ENCODE measurements at places on chromosomes 3 and 15.
A peak's percentile ranks its signal among the peaks of the same experiment; 100 is the strongest.

DNA sequence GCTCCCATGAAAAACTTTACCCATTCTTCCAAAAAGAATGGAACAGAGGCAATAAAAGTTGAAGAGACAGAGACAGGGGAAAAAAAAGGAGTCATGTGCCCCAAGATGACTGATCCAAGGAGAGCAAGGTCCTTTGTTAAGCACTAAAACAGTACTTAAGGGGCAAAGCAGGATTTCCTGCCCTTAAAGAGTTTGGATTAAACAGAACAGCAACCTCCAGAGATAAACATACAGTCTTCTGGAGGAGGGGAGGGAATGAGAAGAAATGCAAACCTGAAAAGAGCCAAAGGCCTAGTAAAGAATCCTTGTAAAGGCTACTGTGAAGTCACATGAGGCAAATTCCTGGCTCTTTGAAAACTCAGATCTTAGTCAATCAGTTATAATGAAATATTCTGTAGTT lies 38.2 kb downstream of the SHQ1 start:
- DNase-seq, result no peak

DNA sequence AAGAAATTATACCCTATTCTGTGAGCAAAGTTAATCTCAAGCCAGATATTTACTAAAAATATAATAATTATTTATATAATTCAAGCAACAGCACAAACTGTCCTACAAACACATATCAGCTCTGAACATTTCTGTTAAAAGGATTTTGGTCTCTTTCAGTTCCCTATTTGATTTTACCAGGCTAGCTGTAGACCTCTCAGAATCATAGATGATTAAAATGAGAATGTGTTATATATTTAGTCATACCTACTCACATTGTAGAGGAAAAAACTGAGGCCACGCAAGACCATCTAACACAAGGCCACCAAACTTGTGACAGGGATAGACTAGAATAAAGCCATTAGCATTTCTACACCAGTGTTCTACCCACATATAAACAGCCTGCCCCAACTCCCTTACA lies 28.5 kb downstream of the ACKR4 start:
- DNase-seq, result no peak

- DNase-seq, result no peak
These were observed 6.6 kb upstream of the SELENOS start for GRCh38 chr15:101283931-101284330.

- no peak for DNase-seq
These were observed 88.7 kb upstream of the BCL6 start for GRCh38 chr3:187833799-187834578.

DNA sequence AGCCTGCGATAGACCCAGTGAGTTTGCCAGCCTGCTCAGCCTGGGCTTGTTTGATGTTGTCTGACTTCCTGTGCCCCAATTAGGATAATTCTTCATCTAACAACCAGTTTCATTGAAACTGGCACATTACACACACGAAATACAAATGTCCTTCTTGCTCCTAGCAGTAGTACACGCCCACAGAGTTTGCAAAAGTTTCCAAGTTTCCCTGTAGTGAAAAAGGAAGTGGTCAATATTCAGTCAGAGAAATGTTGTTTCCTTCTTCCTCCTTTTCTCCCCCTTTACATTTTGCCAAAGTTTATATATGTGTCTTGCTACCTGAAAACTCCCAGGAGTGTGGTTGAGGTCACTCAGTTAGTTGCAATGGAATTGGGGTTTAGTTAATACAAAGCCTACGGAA lies 58.4 kb upstream of the LRTM1 start:
- DNase-seq, result no peak

DNA sequence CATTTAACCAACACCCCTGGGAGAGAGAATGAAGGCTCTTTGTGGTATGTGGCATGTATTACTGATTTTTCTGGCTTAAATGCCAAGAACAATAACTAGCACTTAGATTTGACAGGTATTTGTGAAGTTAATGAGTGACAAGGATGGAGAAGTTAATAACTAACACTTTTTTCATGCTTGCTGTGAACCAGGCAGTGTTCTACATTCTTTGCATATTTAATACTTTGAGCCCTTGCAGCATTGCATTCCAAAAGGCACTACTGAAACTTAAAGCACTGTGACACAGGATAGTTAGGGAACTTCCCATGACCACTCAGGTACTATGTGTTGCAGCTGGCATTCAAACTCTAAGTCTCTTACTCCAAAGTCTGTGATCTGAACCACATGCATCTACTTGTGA lies 650.6 kb downstream of the ZPLD1 start:
- peak; percentile 13 for DNase-seq

DNA sequence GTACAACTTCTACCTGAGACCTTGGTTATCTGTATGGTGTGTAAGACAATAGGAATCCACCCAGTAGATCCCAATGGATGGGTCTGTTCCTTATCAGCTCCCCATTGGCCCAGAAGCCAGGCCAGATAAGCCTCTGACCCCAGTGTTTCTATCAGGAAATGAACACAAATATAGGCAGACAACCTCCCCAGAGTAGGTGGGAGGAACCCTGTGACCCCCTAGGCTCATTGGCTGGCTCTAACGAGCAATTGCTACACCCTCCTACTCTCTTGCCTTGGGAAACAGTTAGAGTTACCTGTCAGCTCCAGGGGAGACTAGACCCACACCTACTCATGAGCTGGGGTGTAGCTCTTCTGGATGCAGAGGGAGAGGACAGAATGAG lies 299.9 kb downstream of the UACA start:
- no peak for DNase-seq

DNA sequence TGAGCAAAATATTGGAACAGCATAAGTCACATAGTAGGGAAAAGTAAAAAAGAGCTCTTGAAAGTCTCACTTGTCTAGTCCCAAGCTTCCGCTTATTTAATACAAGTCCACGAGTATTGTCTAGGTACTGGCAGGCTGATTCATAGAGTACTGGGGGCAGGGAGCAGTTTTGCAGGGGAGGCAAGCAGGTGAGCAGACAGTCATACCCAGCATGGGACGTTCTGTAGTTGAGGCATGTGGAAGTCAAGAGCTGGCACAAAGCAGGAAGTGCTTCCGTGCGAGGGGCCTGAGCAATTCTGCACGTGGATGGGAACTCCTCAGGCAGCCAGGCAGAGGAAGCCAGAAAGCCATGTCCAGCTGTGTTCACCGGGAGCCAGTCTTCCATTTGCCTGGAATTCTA lies 287.6 kb downstream of the EPHB1 start:
- no peak for DNase-seq

- DNase-seq, result peak; percentile 96
These were observed 16.3 kb downstream of the RGMA start for GRCh38 chr15:93072411-93073394.

DNA sequence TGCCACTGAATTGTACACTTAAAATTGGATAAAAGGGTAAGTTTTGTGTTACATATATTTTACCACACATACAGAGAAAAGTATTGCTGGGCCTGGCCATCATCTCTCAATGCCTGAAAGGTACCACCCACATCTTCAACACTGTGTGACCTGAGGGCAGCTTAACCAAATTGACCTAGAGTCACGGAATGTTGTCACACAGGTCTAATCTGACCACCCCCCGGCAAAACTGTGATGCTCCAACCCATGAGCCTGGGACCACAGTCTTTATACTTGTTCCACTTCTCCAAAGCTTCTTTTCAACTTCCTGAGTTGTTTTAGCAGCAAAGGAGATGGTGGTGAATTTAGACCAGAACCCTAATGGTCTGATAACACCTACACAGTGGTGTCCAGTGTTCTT lies 210.3 kb upstream of the TPM1 start:
- DNase-seq, result no peak

GRCh38 chr15:71807691-71808091 lies 2.7 kb upstream of the NR2E3 start:
- DNase-seq, result peak; percentile 63

DNA sequence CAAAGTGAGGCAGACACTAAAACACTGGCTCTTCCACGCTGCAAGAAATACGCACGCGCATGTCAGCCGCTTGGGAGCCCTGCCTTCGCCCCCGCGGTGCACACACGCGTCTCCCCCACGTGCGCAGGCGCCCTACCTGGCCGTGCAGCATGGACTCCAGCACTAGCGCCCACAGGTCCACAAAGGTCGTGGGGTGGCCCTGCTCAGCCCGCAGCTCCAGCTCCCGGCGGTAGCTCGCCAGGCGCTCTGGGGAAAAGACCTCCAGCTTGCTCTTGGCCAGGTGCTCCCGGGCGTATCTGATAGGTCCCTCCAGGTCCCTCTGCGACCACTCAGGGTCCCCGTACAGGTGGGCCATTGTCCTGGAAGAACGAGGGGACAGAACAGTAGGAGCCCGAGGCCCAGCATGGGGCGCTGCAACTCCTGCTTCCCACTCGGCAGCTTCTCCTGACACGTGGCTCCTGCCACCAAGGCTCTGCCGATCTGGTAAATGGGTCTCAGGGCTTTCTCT lies 14.9 kb downstream of the PLA2G4D start:
- no peak for DNase-seq

- DNase-seq, result peak; percentile 79
These were observed 2.6 kb downstream of the CD276 start for GRCh38 chr15:73686781-73687256.

DNA sequence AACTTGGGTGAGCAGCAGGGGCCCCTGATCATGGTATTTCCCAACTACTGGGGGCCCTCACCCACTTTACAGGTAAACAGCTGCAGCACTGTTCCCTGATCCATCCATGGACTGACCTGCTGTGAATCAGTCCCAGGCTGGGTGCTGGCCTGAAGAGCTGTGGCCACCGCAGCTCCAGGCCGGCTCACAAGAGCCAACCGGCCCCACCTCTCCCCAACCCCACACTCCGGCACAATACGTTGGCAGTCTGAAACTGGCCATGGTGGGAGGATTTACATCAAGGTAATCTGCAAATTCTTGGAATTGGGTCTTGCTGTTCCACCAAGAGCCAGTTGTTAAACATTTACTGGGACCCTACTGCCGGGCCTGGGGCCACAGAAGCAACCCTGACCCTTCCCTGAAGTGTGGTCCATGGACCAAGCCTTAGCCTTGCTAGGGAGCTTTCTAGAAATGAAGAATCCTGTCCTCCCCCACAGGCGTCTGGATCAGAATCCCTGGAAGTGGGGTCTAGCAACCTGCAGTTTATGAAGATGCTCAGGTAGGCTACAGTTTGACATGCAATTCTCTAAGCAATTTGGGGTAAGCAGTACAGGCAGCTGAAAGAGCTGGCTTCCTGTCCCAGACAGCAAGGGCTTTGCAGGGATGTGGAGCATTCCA lies 3.7 kb downstream of the SLC6A20 start:
- DNase-seq, result no peak

DNA sequence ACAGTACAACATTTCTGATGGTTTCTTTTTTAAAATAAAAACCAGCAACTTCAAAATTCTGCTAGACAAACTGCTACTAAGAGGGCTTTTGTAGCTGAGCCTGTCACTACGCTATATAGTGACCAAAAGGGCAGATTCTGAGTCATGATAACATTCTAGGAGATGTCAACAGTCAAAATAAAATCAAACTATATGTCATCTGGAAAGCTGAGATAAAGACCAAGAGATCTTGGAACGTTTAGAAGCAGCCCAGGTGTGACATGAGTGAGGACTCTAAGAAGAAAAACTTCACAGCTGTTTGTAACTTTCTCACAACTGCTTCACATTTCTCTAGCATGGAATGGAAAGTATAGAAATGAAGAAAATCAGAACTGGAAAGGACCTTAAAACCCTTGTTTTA lies 84.6 kb downstream of the FILIP1L start:
- no peak for DNase-seq

GRCh38 chr15:79724312-79724711 lies 172.5 kb downstream of the MTHFS start:
- peak; percentile 31 for DNase-seq

DNA sequence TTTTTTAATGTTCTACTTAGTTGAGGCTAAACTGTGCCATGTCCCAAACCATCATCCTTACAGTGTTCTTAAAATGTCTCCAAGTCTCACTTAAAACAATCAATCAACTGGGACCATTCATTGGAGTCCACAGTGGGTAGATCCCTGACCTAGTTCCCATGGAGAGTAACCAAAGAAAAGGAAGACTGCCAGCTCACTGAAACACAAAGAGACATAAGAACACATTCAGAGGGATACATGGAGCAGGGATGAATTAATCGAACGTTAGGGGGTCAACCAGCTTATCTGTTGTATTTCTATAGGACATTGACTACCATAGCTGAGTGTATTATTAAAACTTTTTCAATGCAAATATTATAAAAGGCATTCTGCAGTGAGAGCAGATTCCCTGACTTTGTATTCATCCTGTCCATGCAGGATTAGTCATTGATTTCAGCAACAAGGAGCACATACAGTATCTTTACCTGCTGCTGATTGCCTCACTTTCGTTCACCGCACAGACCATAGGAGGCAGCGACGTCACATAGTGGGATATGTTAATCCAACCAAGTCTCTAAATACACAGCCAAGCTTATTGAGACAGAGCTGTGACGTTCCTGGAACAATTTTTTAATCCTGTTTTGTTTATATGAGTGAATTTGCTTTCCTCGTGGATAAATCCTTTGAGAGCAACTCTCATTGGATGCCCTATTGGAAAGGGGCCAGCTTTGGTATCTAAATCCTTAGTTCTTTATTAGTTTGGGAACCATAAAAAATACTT lies 364.9 kb upstream of the RBMS3 start:
- DNase-seq, result peak; percentile 73

DNA sequence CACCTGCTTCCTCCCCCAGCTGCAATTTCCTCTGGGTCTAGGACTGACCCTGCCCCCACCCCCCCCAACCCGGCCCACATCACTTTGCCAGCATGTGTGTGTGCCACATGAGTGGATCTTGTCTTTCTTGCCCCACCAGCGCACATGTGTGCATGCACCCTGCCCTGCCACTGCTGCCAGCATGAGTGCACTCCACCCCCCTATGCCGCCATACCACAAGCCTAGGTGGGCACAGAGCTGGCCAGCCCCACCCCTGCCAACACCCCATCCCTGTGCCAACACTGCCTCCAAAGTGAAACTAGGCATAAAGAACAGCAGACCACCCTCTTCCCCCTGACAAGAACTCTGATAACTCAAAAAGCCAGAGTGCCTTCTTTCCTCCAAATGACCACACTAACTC lies 296.3 kb upstream of the SGO1 start:
- no peak for DNase-seq

GRCh38 chr3:135930255-135930654 lies 35.3 kb upstream of the PPP2R3A start:
- DNase-seq, result peak; percentile 22

DNA sequence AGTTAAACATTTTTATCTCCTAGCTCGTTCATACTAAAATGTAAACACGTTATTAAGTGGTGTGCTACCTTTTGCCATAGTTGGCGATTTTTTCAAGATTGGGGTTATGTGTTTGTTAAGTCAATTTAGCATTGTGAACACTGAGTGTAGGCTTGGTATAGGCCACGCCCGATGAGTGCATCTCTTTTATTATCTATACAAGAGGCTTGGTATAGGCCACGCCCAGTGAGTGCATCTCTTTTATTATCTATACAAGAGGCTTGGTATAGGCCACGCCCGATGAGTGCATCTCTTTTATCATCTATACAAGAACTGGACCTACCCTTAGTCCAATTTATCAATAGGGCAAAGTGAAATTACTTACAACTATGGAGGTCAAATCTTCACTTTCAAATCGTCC lies 70.4 kb downstream of the NIPA2 start:
- no peak for DNase-seq

GRCh38 chr3:187769771-187770170 lies 24.5 kb upstream of the BCL6 start:
- DNase-seq, result no peak

GRCh38 chr3:195164573-195165264 lies 106.2 kb downstream of the XXYLT1 start:
- DNase-seq, result no peak

- peak; percentile 50 for DNase-seq
These were observed 93.0 kb upstream of the LPP start for GRCh38 chr3:188060840-188061544.
